ENCODE measurements at places on chromosomes 13 and 19.

- no peak for DNase-seq
Measured at GRCh38 chr13:80082396-80083080, 258.4 kb downstream of the SPRY2 start.

DNA sequence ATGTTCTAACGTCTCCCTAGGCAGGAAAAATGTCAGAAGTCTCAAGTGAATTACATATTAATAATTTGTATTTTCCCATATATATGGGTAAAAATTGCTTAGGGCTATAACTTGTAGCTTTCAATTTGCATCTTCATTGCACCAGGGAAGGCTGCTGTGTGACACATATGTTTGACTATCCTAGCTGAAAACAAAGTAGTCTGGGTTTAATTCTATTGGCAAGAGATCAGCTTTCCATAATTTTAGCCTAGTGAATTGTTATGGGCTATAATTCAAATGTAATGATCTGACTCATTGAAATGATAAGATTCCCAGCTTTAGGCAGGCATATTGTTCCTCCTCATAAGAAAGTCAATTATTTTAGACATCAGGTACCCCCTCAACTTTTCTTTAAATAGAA, 553.1 kb downstream of the DCT start:
- DNase-seq: peak; percentile 53

DNA sequence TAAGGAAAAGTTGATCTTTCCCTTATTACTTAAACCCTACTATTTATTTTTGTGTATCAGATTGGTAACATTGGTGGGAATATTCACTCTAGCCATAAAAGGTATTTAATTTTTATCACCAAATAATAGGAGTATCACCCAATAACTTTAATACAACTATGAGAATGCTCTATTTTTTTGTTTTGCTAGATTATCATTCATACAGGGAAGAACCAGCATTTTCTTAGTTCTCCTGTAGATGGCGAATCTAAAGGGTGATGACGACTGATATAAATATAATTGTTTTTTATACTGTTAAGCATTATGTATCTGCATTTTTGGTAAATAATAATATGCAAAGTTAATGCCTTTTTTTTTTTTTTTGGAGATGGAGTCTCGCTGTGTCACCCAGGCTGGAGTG, 7.9 kb upstream of the FRY start:
- peak; percentile 19 for DNase-seq

- DNase-seq: no peak
Measured at GRCh38 chr19:801030-801860, 4.0 kb downstream of the PTBP1 start.

GRCh38 chr13:109998684-109999533, 212.5 kb upstream of the IRS2 start:
- DNase-seq: no peak

- DNase-seq: no peak
Measured at GRCh38 chr13:73072239-73072900, 13.6 kb downstream of the KLF5 start.

GRCh38 chr13:100039740-100040139, 49.2 kb upstream of the PCCA start:
- no peak for DNase-seq

GRCh38 chr19:29060813-29061364, 152.1 kb downstream of the UQCRFS1 start:
- no peak for DNase-seq

- DNase-seq: no peak
Measured at GRCh38 chr19:32098968-32099367, 246.4 kb upstream of the ZNF507 start.

GRCh38 chr19:5396096-5396939, 55.7 kb upstream of the PTPRS start:
- DNase-seq: no peak

GRCh38 chr13:110338441-110339101, 31.5 kb downstream of the COL4A2 start:
- no peak for DNase-seq

- DNase-seq: no peak
Measured at GRCh38 chr13:95708391-95708774, 31.4 kb downstream of the DNAJC3 start.

- DNase-seq: peak; percentile 98
Measured at GRCh38 chr19:40623403-40624251, 22.5 kb downstream of the LTBP4 start.

- DNase-seq: peak; percentile 73
Measured at GRCh38 chr13:25169356-25169755, 2.7 kb downstream of the AMER2 start.

GRCh38 chr13:101140936-101141335, 275.4 kb downstream of the NALCN start:
- no peak for DNase-seq

DNA sequence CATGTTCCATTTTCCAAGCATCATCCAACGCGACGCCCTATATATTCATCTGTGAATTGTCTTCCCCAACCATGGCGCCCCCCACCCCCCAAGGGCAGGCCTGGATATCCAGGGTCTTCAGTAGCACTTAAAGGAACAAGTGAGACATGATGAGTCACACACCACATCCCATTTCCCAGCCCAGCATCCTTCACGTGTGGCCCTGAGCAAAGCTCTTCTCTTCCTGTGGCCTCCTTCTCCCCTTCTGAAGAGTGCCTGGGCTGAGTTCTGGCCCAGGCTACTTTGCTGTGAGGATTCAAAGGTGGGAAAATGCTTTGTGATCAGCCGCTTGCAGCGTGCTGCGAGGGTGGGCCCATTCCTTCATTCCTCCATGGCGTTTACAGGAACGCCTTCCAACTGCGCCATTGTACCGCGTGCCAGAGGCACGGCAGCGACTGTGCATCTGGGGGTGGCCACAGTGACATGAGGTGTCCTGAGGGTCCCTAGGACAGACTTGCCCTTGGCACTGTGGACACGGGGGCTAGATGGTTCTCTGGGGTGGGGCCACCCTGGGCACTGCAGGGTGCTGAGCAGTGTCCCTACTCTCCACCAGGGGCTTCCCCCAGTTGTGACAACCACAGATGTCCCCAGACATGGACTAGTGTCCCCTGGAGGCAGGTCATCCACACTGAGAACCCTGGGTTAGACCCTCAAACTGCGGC, 11.7 kb downstream of the PLIN4 start:
- DNase-seq: no peak

DNA sequence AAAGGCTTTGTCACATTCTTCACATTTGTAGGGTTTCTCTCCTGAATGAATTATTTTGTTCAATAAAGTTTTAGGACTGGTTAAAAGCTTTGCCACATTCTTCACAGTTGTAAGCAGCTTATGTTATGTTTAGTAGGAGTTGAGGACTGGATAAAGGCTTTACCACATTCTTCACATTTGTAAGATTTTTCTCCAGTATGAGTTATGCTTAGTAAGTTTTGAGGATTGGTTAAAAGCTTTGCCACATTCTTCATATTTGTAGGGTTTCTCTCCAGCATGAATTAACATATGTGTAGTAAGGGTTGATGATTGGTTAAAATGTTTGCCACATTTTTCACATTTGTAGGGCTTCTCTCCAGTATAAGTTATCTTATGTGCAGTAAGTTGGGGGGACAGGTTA, 79.9 kb downstream of the ZNF431 start:
- DNase-seq: no peak

- peak; percentile 96 for DNase-seq
Measured at GRCh38 chr19:50922317-50922853, 11.2 kb upstream of the KLK4 start.

- DNase-seq: no peak
Measured at GRCh38 chr13:75425216-75426009, 56.6 kb downstream of the TBC1D4 start.

DNA sequence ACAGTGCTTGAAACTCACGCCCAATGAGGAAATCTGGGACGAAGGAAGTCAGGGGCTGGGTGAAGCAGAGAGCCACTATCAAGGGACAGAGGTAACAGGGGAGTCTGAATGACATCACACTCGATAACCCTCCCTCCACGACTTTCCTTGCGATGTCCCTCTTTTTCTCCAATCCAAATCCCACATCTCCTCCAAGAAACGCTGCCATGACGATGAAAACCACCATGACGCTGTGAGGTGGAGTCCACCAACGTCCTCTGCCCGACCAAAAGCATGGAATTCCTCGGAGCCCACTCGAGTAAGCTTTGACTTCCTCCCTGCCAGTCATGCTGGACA, 967 bp downstream of the REXO1 start:
- DNase-seq: no peak

GRCh38 chr19:42166316-42166715, 34.1 kb upstream of the POU2F2 start:
- no peak for DNase-seq

Data from NCI-H526 (cell line).